Activated effector memory CD4-positive, alpha-beta T cell treated with Interleukin-2 at 50 U/mL for 16 hours (primary cell): ENCODE measurements at places on chromosomes 16 and 17.

DNA sequence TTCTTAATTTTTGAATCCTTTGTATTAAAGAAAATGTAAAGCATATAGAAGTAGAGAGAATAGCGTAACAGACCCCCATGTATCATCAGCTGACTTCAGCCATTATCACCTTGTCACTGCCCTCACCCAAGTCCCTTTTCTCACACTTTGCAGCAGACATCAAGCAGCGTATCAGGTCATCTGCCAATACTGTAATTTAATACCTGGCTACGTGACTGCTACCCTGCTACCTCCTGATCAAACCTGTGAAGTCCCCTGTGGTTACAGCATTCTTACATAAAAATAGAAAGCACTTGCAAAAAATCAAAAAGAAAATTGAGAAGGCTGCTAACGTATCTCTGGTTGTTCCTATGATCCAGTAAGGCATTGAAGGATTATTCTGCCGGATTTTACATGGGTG, 96.4 kb downstream of the PLCG2 start:
- DNase-seq: no peak

DNA sequence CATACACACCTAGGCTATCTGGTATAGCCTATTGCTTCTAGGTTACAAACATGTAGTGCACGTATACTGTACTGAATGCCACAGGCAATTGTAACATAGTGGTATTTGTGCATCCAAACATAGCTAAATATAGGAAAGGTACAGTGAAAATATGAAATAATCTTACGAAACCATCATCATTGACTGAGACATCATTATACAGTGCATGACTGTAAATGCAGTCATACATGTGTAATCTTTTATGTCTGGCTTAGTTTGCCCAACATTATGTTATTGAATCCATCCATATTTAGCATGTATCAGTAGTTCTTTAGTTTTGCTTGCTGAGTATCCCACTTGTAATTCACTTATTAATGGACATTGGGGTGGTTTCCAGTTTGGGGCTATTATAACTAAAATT, 124.9 kb downstream of the CYLD start:
- DNase-seq: no peak

GRCh38 chr17:62164747-62165722, 100.0 kb upstream of the MED13 start:
- no peak for DNase-seq

GRCh38 chr17:8079291-8080207, 8.0 kb downstream of the ALOX12B start:
- DNase-seq: peak; percentile 70

GRCh38 chr16:75216127-75216526, 2.7 kb upstream of the CTRB1 start:
- no peak for DNase-seq

DNA sequence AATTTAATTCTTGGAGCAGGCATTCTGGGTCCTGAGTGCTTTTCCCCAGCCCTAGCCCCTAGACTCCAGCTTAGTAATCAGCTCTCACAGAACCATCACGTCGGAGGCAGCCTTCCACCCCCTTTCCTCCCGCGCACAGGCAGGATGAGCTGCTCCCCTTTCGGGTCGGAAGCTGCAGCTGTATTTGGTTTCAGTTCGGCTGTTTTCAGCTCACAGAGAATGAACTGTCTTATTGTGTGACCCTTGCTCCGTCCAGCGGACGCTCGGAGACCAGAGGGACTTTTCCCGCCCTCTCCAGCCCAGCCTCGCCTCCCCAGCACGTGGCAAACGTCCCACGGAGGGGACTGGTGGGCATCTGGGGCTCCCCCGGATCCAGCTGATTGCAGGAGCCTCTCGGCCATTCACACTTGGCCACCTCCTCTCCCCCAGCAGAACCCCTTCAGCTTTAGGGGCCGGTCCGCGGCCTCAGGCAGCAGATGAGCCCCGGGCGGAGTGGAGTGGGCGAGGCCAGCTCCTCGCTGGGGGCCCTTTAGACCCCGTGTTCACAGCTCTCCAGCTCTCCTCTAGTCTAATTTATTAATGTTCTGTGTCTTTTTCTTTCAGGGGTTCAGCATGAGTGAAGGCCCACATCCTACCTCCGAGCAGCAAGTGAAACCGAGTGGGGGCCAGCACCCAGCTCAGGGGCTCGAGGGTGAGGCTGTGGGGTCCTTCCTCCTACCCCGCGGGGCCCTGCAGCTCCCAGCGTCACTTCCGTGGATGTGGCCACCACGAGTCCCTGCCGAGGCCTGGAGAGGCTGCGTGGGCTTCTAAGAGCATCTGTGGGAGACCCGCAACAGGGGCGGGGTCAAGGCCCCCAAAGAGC, 863 bp upstream of the UTS2R start:
- DNase-seq: no peak

DNA sequence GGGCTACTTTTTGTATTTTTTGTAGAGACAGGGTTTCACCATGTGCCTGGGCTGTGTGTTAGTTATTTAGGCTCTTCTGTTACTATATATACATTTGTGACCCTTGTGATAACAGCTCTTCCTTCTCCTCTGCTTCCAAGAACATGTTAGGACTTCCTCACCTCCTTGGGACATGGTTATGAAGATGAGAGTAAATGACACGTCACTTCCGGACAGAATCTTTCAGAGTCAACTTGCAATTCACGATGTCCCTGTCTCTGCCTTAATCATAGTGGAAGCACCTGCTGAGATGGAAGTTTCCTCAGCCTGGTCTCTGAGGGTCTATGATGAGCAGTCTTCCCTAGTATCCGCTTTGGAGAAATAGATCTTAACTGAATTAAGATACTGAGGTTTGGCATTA, 42.9 kb downstream of the CCDC42 start:
- no peak for DNase-seq

DNA sequence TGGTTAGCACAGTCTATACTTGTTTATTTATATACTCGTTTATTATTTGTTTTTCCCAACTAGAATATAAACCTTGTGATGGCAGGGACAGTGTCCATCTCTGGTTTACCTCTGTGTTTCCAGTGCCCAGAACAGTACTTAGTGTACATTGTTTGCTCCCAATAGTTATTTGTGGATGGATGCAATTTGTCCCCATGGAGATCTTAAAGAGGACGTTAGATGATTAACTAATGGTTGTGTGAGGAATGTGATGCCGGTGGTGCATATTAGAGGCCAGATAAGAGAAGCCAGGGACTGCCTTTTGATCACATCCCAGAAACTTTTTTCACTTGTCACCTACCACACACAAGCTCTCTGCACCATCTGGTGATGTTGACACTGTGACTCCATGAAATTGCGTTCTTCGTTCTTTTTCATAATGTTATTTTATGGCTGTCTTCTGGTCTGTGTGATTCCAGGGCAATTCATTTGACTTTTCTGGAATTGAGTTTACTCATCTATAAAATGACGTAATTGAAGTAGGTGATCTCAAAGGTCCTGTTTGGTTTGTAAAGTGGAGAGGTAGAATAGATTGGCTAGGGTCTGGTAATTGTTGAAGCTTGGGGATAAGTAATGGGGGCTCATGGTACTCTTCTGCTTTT, 1.2 kb downstream of the COX10 start:
- no peak for DNase-seq

DNA sequence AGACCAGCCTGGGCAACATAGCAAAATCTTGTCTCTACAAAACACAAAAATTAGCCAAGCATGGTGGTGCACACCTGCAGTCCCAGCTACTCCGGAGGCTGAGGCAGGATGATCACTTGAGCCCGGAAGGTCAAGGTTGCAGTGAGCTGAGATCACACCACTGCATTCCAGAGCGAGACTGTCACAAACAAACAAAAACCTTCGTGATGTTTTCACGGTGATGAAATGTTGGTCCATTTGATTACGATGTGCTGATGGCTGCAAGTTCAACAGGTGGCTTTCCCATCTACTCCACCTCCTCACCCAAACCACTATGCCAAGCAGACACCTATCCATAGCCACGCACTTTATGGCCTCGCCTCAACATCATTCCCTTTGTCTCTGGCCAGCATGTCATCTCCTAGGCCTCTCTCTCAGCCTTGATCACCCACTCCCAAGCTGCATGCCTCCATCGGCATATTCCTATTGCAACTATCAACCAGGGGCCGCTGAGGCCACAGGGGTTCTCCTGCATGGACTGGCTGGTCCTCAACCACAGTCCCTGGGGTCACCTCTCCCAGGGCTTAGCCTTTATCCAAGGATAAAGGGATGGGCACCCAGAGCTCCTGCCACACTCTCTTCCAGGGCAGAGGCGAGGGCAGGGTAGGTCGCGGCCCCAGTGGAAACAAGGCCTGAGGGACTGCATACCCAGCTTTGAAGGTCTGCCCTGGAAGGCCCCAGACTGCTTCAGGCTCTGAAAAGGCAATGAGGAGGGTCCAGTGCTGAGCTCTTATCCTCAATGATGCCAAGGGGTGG, 17.1 kb upstream of the ALOX15B start:
- DNase-seq: no peak

DNA sequence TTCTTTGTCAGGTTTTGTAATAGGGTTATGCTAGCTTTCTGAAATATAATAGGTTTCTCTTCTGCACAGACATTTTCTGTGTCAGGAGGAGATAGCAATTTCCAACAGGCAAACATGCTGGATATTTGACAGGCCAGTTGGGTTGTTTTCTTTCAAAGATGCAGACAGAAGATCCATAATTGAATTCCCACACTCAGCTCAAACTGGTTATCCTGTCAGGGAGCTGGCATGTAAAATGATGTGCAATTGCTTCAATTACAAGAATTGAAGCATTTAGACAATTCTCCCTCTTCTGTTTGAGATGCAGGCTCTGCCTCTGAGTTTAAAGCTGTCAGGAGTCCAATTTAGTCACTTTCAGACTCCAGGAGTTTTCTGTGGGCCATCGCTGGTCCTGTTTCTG, 146.2 kb upstream of the ZKSCAN2 start:
- DNase-seq: no peak
